ENCODE measurements at places on chromosomes 3 and 15.

GRCh38 chr3:97430601-97431000 is 334.0 kb upstream of the ARL6 start:
- no peak for DNase-seq

- no peak for DNase-seq
These were observed 110.2 kb downstream of the TPRA1 start for GRCh38 chr3:127480196-127480954.

- no peak for DNase-seq
These were observed 545.4 kb upstream of the IL12A start for GRCh38 chr3:159443266-159443665.

GRCh38 chr15:89187986-89188514 is 33.3 kb downstream of the RLBP1 start:
- DNase-seq: no peak

DNA sequence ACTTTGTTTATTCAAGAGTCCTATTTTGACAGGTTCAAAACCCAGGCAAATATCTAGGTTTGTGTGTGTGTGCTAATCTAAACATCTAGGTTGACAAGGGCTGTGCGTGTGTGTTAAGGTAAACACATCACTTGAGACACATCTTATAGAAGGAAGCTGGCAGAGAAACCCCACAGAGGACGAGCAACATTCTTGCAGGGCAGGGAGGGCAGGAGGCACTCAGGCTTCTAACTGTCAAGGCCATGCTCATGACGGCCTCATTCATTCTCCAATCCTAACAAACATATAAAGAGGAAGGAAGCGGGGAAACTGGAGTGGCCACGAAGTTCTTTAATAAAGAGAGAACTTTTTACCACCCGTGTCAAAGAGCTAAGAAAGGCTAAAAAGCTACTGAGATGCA is 43.4 kb downstream of the SLCO2A1 start:
- DNase-seq: no peak
